BJ (cell line): ENCODE measurements at places on chromosomes 16 and 17.

DNA sequence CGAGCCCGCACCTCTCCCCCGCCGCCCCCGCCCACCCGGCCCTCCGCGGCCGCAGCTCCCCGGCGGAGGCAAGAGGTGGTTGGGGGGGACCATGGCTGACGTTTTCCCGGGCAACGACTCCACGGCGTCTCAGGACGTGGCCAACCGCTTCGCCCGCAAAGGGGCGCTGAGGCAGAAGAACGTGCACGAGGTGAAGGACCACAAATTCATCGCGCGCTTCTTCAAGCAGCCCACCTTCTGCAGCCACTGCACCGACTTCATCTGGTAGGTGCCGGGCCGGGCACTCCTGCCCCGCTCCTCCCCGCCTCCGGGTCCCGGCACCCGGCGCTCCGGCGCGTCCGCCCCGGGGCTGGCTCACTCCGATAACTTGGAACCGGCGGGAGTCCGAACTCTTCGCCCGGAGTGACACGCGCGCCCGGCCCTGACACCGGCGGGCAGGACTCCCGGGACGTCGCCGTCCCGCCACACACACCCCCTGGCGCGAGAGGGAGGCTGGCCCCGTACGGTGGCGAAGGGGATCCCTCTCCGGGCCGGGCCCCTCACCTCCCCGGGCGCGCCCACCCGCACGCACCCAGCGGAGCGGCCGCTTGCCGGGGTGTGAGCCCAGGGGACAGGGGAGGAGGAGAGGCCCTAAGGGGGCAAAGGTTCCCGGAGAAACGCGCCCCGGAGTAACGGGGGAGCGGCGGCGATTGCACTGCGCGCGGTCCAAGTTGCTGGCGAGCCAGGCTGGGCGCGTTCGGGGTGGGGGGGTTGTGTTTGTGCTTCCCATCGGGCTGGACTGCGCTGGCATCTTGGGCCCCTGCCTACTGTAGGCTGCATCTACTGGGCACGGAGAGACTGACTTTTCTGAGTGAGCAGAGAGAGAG, 581 bp downstream of the PRKCA start:
- no peak for DNase-seq

GRCh38 chr17:75146592-75146991, 7.7 kb downstream of the JPT1 start:
- no peak for DNase-seq

- no peak for DNase-seq
Observed at GRCh38 chr17:77622647-77623046, 335.9 kb upstream of the TNRC6C start.

- peak; percentile 60 for DNase-seq
Observed at GRCh38 chr17:72976971-72977770, 115.3 kb downstream of the SLC39A11 start.

DNA sequence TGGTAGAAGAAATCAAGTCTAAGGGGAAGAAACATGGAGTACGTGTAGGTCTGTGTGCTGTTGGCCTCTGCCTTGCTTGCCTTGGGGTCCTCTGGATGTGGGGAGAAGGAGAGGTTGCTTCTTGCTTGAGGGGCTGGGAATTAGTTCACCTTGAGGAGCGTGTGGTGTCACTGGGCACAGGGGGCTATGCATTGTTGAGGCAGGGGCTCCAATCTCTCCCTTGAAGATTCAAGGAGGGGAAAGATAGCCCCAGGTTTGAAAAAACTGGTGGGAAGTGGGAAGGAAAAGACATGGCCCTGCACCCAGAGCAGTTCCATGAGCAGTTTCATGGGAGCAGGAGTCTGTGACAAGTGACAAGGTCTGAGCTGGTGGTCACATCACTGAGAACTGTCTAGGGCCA, 103.4 kb downstream of the CYLD start:
- no peak for DNase-seq

- no peak for DNase-seq
Observed at GRCh38 chr17:81601525-81602120, 35.3 kb downstream of the NPLOC4 start.

DNA sequence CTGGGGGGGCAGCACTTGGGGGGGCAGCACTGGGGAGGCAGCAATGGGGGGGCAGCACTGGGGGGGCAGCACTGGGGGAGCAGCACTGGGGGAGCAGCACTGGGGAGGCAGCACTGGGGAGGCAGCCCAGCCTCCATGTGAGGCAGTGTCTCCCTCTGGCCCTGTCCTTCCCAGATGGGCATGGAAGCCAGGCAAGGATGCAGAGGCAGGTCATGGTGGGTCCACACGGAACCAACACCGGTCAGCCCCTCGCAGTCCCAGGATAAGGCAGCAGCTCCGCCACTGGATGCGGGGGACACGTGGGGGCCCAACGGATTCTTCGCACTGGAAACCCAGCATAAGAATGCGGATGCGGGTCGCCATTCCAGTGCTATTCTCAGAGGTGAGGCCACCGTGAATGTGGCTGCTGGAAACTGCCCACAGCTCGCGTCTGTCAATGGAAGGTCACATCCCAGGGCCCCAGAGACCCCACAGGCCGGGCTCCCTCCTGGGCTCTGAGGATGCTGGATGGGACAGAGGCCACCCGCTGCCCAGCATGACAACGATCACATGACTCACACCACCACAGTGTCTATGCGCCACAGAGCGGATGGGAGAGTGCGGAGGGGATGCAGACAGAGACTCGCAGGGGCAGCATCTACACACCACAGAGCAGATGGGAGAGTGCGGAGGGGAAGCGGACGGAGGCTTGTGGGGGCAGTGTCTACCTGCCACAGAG, 59.0 kb downstream of the LMF1 start:
- DNase-seq: no peak

- DNase-seq: no peak
Observed at GRCh38 chr16:54921206-54921824, 9.3 kb upstream of the IRX5 start.

DNA sequence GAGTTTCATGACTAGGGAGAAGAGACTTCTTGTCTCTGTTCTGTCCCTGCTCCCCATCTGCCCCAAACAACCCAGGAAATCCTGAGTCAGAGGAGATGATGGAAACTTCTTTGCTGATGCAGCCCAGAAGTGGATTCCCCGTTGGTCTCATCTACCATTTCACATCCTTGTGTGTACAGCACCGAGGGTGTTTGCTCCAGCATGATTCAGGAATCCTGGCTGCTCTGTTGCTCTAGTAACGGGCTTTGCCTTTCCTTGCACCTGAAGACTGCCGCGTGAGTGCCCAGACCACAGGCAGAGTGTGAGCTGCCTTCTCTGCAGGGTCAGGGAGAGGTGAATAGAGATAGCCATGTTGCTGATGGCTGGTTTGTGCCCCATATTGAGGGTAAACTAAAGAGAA, 408.4 kb downstream of the CPPED1 start:
- no peak for DNase-seq

DNA sequence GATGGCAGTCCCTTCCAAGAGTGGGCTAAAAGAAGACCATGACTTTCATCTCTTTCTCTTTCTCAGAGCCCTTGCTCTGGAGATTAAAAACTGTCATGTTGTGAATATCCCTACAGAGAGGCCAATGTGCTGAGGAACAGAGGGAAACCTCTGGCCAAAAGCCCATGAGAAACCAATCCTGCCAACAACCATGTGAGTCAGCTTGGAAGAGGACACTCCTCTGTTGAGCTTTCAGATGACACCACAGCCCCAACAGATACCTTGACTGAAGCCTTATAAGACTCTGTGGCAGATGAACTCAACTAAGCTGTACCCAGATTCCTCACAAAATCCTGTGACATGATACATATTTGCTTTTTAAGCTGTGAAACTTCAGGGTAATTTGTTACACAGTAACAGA, 19.6 kb downstream of the CPPED1 start:
- no peak for DNase-seq

DNA sequence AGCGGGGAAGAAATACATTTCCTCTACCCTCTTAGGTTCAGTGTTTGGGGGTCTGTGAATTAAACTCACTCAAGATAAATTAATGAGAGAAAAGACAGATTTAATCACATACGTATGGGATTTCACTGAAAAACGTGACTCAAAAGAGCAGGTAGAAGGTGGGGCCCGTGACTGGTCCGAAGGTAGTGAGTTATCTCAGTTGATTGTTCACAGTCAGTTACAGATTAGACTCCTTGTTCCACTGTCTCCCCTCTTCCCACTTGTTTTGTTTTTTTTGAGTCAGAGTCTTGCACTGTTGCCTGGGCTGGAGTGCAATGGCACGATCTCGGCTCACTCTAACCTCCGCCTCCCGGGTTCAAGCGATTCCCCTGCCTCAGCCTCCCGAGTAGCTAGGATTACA, 301.2 kb downstream of the SEC14L1 start:
- no peak for DNase-seq

- DNase-seq: no peak
Observed at GRCh38 chr16:53131363-53132071, 76.7 kb downstream of the CHD9 start.

- DNase-seq: no peak
Observed at GRCh38 chr17:78219396-78220150, 5.5 kb downstream of the BIRC5 start.

DNA sequence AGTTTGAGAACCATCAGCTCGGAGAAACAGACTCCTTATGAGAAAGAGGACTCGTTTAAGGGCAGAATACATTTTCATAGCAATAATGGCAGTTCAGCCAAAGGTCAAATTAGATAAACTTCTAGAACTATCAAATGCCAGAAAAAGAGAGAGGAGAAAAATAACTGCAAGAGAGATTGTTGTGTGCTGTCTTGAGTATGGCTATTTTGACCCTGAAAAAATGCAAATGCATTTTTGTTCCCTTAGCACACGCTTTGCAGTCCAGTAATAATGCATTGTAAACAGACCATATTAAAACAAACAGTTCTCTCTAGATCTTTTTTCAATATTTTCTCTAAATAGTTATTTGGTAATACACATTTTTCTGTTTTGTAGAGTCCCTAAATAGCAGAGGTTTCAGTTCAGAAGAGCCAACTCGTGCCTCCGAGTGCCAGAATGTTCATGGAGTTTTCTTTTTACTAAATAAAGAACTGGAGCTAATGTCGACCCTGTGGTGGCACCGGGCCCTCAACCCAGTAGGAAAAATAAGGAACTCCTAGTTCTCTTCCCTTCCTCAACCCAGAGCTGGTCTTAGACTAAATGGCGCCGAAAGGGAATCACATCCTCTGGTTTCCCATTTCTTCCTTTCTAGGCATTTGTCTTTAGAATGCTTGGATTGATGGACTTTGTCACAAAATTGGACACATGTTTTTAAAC, 298.0 kb downstream of the MAP2K4 start:
- DNase-seq: no peak

- DNase-seq: no peak
Observed at GRCh38 chr16:54077050-54077821, 209.4 kb downstream of the IRX3 start.

GRCh38 chr17:70653850-70654249, 484.5 kb downstream of the KCNJ2 start:
- no peak for DNase-seq

DNA sequence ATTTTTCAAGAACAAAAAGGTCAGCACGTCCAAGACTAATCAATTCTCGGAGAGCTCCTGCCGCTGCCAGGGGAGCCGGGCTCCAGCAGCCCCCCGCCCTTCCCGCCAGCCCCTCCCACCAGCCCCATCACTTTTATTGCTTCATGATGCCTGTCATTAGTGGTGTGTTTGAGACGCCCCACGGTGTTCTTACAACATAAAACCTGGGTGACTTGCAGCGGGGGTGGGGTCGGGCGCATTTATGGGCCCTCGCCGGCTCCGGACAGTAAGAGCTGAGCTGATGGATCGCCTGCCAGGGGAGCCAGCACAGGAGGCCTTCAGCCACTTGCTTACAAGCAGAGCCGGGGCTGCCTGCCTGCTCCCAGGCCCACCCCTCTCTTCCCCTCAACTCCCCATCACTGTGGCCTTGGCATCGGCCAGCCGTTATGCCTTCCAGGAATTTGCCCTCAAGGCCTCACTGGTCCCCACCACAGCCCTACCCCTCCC, 82.9 kb upstream of the CBX4 start:
- no peak for DNase-seq

GRCh38 chr17:75410141-75410540, 4.7 kb upstream of the GRB2 start:
- DNase-seq: no peak

DNA sequence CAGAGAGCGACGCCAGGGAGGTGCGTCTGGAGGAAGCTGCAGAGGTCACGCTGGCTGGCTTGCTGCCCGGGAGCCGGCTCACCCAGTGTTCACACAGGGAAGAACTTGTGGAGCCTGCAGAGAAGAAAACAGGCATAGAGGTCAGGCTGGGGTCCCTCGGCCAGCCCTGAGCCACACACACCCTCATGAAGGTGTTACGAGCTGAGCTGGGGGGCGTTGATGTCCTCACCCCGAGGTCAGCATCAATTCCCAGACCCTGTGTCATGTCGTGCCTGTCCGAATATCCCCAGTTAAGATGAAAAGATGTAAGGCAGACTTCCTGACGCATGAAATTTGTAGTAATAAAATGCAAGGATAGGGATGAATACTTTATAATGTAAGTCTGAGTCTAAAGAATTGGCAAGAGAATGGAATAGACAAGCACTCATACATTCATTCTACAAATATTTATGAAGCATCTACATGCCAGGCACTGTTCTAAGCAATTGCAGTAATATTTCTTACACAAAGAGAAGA, 77.1 kb downstream of the USP31 start:
- DNase-seq: no peak

- DNase-seq: no peak
Observed at GRCh38 chr17:9824094-9824493, 1.6 kb upstream of the GLP2R start.

GRCh38 chr16:88499836-88500251, 46.8 kb downstream of the ZFPM1 start:
- DNase-seq: no peak

- DNase-seq: no peak
Observed at GRCh38 chr16:86994215-86994614, 323.0 kb downstream of the C16orf95 start.

GRCh38 chr16:12321311-12321842, 344.8 kb downstream of the SNX29 start:
- DNase-seq: no peak

DNA sequence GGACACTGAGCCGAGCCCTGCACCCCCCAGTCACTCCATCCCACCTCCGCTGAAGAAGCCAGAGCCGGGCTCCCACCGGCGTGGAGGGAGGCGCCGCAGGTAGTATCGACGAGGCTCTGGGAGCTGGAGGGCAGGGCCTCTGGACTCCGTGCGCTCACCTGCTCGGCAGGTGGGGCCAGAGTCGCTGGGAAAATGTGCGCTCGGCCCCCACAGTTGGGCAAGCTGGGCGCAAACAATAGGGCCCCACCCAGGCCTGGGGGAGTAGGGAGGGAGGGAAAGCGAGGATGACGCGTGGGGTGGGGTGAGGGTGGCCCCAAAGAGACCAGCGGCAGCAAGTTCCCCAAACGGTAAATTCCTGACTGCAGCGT, 668 bp downstream of the JUP start:
- DNase-seq: no peak
